NCI-H2171 treated with DMSO at 0.1 percent for 48 hours (cell line): ENCODE measurements at places on chromosomes 12 and 14.

GRCh38 chr12:62893276-62893675, 41.7 kb downstream of the PPM1H start:
- DNase-seq: no peak

GRCh38 chr12:121549075-121549474, 31.7 kb downstream of the KDM2B start:
- DNase-seq: no peak

GRCh38 chr14:96676166-96676565, 121.0 kb upstream of the VRK1 start:
- DNase-seq: no peak

- DNase-seq: no peak
These were observed 180.6 kb upstream of the CAND1 start for GRCh38 chr12:67088401-67089118.

GRCh38 chr14:77309131-77309530, 11.6 kb downstream of the POMT2 start:
- DNase-seq: no peak

DNA sequence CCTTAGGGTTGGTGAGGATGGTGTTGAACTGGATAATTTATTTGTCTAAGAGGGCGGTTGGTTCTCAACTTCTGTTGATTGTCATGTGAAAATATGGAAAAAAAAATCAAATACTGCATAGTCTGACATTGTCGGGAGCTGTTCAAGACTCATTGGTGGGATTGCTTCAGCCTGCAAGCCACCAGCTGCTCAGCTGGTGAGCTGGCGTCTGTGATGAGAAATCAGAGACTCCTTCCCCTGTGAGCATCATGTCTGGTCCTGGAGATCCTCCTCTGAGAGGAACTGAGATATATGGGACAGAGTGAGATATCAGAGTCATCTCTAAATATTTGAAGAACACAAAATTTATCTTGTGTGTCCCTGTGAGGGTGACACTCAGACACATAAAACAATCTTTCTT, 49.9 kb downstream of the TRIM9 start:
- no peak for DNase-seq

- peak; percentile 75 for DNase-seq
These were observed 6.7 kb downstream of the CIT start for GRCh38 chr12:119870457-119870856.
